Urothelium cell line (cell line): ENCODE measurements at places on chromosomes 7 and 10.

DNA sequence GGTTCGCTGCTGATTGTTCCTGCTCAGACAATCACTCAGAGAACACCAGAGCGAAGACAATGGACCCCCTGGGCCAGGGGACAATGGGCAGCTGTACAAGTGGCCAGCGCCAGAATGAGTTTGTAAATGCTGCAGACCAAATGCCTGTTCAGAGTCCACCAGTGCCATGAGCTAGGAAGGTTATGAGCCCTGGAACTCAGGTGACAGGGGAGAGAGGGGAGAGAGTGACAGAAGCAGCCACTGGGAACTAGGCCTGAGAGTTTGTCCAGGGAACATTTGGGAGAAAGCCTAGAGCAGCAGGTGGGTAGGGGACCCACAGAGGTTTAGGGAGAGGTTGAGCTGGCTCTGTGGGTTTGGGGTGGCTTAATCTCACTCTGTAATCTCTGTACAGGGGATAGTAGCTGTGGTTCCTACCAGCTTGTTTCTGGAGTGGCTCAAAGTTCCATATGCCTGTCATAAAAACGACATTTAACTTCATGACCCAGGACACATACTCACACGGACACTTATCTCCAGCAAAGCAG, 60.4 kb downstream of the C10orf105 start:
- DNase-seq, result no peak

GRCh38 chr10:63454631-63455030, 11.1 kb downstream of the JMJD1C start:
- DNase-seq, result no peak

DNA sequence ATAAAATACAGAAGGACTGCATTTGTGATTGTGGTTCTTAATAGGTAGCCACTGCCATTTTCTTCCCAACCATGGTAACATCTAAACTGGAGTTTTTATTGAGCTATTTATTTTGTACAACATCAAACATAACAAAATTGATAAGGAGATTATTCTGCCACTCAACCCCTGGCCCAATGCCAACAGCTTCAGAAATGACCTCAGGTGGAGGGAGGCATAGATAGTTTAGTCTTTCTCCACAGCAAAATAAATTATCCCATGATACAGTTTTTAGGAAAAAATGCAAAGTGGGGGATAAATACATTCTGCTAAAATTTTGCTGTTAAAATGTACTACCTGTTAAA, 57.6 kb downstream of the LRRTM3 start:
- DNase-seq, result no peak

DNA sequence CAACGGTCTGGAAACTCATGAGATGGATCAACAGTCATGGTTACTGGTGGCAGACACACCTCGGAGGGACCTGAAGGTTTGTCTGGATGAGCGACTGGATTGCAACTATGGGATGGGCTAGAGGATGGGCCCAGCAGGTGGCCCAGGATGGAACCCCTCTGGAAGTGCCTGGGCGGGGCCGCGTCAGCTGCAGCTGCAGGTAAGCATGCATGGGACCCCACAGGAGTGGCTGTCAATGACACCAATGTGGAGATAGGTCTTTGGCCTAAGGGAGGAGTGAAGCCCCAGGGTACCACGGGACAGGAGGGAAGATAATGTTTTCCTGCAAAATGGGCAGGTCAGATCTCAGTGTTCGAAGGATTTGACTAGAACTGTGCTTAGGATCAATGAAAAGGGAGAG, 103.4 kb downstream of the LANCL2 start:
- DNase-seq, result no peak

- DNase-seq, result no peak
These were observed 37.2 kb downstream of the PRSS2 start for GRCh38 chr7:142807855-142808460.

GRCh38 chr10:25300073-25300472, 125.3 kb downstream of the GPR158 start:
- DNase-seq, result no peak

DNA sequence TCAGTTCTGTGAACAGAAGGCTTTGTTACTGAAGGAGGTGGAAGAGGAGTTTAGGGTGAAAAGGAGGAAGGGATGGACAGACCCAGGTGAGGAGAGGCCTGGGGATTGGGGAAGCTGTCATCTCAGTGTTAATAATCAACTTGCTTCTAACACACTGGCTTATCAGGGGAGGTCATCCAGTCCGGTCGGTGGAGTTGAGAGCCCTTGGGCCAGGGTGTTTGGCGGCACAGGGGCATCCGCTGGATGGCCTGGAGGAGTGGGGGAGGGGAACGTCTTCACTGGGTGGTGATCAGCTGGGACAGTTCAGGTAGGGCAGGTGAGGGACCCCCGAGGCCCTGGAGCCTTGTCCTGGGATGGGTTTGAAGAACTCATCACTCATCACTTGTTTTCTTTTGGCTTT, 33.9 kb downstream of the SHH start:
- DNase-seq, result no peak

GRCh38 chr7:96135241-96135640, 186.7 kb downstream of the SLC25A13 start:
- DNase-seq, result no peak

- no peak for DNase-seq
These were observed 219.5 kb upstream of the POT1 start for GRCh38 chr7:125149151-125149550.

DNA sequence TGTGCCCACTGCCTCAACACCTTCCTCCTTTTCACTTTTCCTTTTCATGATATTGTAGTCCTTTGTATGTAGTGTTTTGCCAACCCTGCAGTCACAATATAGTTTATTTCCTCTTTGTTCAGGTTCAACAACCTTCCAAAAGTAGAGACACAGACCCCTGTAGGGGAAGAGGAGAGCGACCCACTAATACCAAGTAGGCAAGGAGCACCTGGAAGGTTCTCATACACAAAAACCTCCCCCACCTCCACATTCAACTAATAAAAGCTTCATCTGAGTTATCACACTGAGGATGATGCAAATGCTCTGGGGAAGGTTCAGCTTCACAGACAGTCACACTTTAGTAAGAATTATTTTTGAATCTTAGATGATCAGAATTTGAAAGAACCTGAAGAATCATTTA, 41.6 kb downstream of the PIK3AP1 start:
- DNase-seq, result no peak

GRCh38 chr7:133442818-133443217, 189.9 kb downstream of the EXOC4 start:
- no peak for DNase-seq

DNA sequence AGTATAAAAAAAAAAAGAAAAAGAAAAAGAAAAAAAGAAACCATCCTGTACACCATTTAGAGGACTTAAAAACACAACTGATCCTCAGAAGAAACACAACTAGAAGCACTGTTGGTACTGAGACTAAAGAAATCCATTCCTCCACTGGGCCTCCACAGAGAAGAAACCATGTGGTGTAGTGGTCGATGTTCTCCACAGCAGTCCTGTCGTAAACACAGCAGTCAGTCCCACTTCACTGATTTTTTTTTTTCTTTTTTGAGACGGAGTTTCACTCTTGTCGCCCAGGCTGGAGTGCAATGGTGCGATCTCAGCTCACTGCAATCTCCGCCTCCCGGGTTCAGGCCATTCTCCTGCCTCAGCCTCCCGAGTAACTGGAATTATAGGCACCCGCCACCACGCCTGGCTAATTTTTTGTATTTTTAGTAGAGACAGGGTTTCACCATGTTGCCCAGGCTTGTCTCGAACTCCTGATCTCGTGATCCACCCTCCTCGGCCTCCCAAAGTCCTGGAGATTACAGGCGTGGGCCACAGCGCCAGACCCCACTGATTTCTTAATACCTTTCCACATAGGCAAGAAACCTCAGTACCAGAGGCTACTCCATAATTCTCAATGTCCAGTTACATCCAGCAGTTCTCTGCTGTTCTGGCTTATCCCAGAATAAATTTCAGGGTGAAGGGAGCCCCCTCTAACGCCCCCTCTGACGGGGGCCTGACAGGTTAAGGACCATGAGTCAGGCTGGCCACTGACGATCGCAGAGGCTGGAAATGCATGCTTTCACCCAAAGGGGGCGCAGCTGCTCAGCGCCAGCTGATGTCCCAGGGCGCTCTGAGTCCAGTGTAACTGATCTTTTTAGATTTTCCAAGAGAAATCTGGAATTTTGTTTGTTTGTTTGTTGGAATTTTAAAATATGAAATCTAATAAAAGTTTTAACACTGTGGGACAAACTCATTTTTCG, 24.8 kb upstream of the FFAR4 start:
- peak; percentile 44 for DNase-seq

- DNase-seq, result no peak
These were observed 1231.2 kb downstream of the GATA3 start for GRCh38 chr10:9285690-9286089.

- no peak for DNase-seq
These were observed 135.3 kb downstream of the ADARB2 start for GRCh38 chr10:1602037-1602484.

DNA sequence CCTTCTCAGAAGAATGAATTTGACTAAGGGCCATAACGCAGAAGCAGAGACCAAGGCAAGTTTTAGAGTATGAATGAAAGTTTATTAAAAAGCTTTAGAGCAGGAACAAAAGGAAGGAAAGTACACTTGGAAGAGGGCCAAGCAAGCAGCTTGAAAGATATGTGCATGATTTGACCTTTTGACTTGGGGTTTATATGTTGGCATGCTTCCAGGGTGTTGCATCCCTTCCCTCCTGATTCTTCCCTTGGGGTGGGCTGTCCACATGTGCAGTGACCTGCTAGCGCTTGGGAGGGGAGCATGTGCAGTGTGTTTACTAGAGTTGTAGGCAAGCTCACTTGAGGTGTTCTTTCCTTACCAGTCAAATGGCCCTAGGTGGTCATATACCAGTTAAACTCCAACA, 37.9 kb upstream of the LRRN3 start:
- DNase-seq, result no peak

GRCh38 chr10:127203067-127203466, 6.7 kb upstream of the INSYN2A start:
- no peak for DNase-seq

- DNase-seq, result no peak
These were observed 96.0 kb downstream of the HTR5A start for GRCh38 chr7:155166108-155166507.

DNA sequence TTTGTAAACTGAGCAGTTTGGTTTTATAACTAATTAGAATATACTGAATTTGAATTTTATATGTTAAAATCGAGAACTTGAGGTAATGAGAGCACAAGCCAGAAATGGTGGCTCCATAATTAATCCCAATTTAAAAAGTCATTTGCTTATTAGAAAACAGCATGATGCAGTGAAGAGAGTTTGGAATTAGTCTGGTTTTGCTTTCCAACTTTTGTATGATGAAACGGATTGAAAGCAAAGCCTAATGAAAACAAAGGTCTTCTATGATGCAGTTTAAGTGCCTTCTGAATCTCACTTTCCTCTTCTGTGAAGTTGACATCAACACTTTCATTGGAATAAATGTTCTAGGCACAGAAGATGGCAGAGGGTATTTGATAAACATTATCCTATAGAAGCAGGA, 89.4 kb downstream of the SORCS1 start:
- no peak for DNase-seq

GRCh38 chr10:6780008-6780677, 200.1 kb upstream of the PRKCQ start:
- no peak for DNase-seq

DNA sequence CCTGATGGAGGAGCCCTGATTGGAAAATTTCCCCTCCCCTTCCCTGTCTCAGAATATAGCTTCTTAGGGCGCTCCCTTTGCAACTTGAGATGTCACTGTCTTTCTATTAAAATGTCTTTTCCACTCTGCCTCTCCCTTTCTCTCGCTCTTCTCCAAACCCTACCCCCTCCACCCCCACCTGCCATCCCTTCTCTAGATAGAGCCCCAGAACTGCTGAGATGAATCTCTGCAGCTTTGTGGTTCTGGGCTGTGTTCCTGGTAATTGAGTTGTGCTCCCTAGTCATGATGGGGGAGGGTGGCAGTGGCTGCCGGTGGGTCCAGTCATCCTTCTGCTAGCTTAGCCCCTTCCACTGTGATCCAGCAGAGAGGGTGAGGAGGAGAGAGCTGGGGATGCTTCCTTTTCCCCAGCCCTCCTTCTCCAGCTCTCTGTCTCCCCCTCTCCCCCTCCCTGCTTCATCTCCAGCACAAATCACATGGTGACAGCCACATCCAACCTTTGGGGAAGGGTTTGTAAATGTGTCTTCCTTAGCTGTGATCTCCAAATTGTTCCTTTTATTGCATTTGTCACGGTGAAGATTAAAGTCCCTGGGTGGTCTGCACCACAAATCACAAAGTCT, 50.8 kb upstream of the BTRC start:
- DNase-seq, result no peak

GRCh38 chr7:125681508-125681907, 751.9 kb upstream of the POT1 start:
- no peak for DNase-seq
